ENCODE measurements at places on chromosomes 7 and 10. TPM values are rescaled to one million over a fixed set of nuclear protein-coding genes. Genes with fewer than 3 reads are reported as not detected.

PTPN12 gene
- total RNA-seq: 78.8 TPM

NAT16 gene
- total RNA-seq: not detected

TEX47 gene
- total RNA-seq: not detected

NXPH1 gene
- total RNA-seq: not detected

- no peak for DNase-seq
These were observed 93.3 kb downstream of the CUL2 start for GRCh38 chr10:34996843-34997242.

DNA sequence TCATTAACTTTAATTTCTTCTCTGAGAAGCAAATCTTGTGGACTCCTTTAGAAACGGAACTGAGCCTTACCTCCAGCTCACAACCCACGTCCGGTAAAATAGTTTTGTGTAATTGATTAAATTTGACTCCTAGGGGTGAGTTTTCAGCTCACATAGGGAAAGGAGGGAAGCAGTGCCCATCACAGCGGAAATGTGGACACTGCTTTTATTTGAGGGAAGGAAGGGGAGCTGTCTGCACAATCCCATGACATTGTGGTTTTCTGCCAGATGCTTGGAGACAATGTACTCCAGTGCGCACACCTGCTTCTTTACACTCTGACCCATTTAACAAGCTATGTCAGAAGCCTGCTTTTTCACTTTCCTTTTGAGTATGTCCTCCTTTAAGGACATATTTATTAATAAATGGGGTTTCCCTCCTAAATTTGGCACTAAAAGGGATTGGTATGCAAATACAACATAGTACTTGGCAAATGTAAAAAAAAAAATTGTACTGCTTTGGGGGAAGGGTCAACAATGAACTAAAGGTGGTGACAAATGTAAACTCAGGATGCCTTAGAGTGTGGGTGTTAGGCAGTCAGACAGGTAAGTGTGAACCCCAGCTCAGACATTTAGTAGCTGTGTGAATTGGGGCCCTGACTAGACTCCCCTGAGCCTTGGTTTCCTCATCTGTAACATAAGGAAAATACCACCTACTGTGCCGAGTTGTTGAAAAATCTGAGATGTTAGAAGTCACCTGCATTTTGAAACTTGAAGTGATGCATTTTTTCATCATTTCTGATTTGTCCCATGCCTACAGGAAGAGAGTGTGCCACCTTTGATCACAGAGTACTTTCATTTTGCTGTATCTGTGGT, 90.2 kb upstream of the KLF6 start:
- DNase-seq: peak; percentile 92

- DNase-seq: no peak
These were observed 87.2 kb upstream of the ELMO1 start for GRCh38 chr7:37535841-37536240.

All from B cell (primary cell).